ENCODE measurements at places on chromosomes 6 and 20. TPM values are rescaled to one million over a fixed set of nuclear protein-coding genes. Genes with fewer than 3 reads are reported as not detected.

VWA7 gene
- total RNA-seq: 1.2 TPM

KCNQ5 gene
- total RNA-seq: 1.7 TPM

GNAS-AS1 gene
- total RNA-seq: not detected

OXT gene
- total RNA-seq: not detected

SYTL3 gene
- 0.98 TPM for total RNA-seq

CPNE5 gene
- total RNA-seq: 0.11 TPM

PPP1R14C gene
- total RNA-seq: 0.83 TPM

RAB32 gene
- 35.3 TPM for total RNA-seq

AVP gene
- total RNA-seq: not detected

NELFE gene
- total RNA-seq: 83.5 TPM

RCAN2 gene
- not detected for total RNA-seq

COQ3 gene
- total RNA-seq: 11.7 TPM

C2 gene
- 0.66 TPM for total RNA-seq

TMEM74B gene
- 2.6 TPM for total RNA-seq

BTBD3 gene
- total RNA-seq: 16.7 TPM

BTN3A1 gene
- total RNA-seq: 2.3 TPM

CDSN gene
- total RNA-seq: not detected

BEND6 gene
- 0.96 TPM for total RNA-seq

KHDC3L gene
- total RNA-seq: not detected

SLC22A7 gene
- total RNA-seq: not detected

CCR6 gene
- total RNA-seq: not detected

KIF13A gene
- 20.1 TPM for total RNA-seq

ULBP2 gene
- 3.8 TPM for total RNA-seq

CALHM6 gene
- not detected for total RNA-seq

TXLNB gene
- not detected for total RNA-seq

CYP21A2 gene
- total RNA-seq: not detected

C6orf15 gene
- not detected for total RNA-seq

GTSF1L gene
- total RNA-seq: not detected

PRICKLE4 gene
- 0.44 TPM for total RNA-seq

COX4I2 gene
- not detected for total RNA-seq

OR2J3 gene
- not detected for total RNA-seq

CCN5 gene
- total RNA-seq: 24.7 TPM

NT5DC1 gene
- 29.1 TPM for total RNA-seq

SIRPA gene
- total RNA-seq: 29.6 TPM

NUS1 gene
- total RNA-seq: 30.4 TPM

TGM2 gene
- 410 TPM for total RNA-seq

Measured in A549 treated with CpdA at 1 μM for 4 hours (cell line).